CD4-positive, CD25-positive, alpha-beta regulatory T cell (primary cell): ENCODE measurements at places on chromosomes 11 and 22. TPM values are rescaled to one million over a fixed set of nuclear protein-coding genes. Genes with fewer than 3 reads are reported as not detected.

RIMBP3C gene
- polyA plus RNA-seq: 0.87 TPM

APOBEC3G gene
- 61.1 TPM for polyA plus RNA-seq

TREH gene
- polyA plus RNA-seq: not detected

ILK gene
- polyA plus RNA-seq: 99.3 TPM

BACE1-AS gene
- polyA plus RNA-seq: 2.8 TPM
